ENCODE measurements at places on chromosomes 13 and 19.

DNA sequence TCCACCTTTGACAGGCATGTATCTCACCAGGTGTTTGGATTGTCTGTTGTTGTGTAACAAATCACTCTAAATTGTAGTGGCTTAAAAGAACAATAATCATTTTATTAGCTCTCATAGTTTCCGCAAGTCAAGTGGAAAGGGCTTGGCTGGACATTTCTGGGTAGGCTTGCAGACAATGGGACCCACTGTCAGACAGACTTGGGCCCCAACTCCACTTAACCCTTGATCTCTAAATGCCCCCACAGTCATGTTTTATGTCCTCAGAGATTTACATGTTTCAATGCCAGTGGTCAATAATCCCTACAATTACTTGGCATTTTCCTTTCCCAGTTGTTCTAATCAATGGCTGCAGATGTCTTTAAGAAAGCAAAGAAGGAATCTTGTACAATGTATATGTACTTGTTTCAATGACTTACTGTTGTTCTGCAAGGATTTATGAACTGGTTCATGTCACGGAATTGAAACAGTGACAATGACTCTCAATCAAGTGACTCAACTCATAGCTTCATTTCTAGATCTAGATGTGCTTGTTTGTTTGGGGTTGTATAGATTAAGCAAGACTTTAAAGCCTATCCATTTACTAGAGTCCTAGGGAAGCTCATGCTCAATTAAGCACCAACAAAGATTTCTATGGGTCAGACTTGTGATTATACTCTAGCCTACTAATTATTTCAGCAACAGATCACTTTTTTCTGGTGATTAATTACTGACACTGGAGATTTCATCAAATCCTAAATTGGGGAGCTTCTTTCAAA lies 510.1 kb upstream of the NBEA start:
- DNase-seq, result no peak

DNA sequence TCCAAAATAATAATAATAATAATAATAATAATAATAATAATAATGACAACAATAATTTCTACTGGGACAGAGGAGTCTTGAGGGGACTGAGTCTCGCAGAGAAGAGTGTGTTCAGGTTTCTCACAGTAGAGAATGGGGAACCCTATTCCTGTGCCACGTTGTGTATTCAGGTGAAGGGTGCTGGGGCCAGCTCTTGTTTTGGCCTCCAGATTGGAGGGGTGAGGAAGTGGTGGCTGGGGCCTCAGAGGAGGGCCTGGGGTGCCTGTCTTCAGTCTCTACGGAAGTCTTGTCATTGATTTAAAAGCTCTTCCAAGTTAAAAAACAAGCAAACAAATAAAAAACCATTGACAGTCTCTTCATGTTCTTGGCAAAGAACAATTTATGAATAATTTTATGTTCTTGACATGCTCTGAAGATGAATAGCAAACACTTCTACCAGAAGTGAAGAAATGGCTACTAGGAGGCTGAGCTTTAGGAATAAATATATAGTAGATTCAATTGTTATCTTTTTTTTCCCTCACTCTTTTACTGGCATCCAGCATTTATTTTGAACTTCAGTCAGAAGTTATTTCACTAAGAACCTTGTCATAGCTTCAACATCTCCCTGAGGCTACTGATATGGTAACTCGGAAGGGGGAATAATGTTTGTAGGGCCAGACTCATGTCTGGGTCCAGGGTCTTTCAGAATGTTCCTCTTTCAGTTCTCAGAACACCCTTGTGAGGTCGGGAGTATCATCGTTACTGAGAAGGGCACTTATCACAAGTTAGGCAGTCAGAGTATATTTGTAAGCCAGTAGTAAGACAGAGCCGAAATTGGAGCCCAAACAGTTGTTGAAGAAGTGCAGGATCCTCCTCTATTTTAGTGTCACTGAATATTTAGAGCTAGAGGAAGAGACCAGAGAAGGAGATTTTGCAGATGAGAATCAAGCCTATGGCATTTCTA lies 13.1 kb downstream of the LRCH1 start:
- DNase-seq, result no peak

DNA sequence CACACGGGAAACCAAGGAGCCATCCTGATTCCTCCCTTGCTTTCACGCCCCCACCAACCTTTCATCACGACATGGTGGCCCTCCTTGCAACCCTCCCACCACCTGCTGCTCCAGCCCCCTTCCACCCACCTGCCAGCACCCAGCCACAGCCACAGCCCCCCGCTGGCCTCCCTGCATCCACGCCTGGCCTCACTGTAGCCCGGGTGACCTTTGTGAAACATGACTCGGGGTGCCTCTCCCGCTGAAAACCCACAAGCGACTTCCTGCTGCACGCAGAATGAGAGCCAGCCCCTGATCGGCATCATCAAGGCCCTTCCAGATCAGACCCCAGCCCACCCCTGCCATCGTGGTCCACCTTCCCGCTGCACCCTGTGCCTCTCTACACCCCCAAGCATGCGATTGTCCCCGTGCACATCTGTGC lies 14.9 kb downstream of the POP4 start:
- DNase-seq, result no peak

DNA sequence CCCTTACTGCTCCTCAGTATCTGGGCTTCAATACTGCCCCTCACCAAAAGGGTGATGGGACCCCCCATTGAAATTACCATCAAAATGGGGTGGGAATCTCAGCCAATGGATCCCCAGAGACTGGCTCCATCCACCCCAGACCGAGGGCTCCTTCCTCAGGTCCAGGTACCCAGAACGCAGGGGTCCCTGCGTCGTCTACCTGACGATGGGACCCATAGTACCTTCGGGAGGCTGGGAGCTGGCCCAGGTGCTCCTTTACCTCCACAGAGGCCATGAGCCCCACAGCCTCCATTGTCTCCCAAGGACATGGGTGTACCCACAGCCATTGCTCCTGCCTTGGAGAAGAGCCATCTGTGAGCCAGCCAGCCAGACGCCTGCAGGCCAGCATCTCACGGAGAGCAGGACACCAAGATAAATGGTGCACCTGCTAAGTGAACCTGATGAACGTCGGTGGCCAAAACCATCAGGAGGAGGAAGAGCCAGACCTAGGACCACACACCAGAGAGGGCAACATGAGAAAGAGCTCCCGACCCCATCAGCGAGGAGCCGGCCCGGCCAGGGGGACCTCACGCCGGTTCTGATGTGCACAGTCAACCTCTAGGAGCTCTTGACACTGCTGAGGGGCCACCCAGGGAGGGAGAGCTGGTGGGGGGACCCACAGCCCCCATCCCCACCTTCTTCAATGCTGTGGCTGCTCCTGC lies 156.8 kb upstream of the SOX1 start:
- DNase-seq, result no peak

GRCh38 chr13:74061926-74062595 lies 72.1 kb downstream of the KLF12 start:
- no peak for DNase-seq

GRCh38 chr19:41373993-41374392 lies 2.3 kb upstream of the TMEM91 start:
- no peak for DNase-seq

DNA sequence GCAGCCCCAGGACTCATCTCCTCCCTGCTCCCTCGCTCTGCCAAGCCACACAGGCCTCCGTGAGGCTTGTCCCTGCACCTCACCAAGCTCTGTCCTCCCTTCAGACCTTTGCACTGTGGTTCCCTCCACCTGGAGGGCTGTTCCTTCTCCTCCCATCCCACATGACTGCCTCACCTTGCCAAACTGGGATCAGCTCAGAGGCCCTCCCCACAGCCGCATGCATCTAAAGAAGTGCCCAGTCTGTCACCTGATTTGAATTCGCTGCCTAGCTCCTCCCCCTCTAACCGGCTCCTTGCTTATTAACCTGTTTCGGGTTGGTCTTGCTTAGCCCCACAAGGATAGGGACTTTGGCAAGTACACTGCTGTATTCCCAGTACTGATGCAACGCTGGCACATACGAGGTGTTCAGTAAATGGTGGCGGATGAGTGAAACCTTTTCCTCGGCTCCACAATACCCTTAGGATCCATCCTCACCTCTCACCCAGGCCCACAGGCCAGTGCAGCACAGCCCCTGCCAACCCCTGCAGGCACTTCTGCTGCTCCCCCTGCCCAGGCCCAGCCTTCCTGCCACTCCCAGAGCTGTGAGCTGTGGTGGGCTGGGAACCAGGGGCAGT lies 4.4 kb downstream of the AKT2 start:
- DNase-seq, result no peak

GRCh38 chr13:75482070-75482819 lies at the start of gene TBC1D4:
TSS of gene TBC1D4 (minus strand) at chr13:75482169. CDS start at chr13:75481767, 402 bp downstream.
- peak; percentile 13 for DNase-seq

- no peak for DNase-seq
Observed at GRCh38 chr13:98317573-98318171, 140.6 kb upstream of the RNF113B start.

DNA sequence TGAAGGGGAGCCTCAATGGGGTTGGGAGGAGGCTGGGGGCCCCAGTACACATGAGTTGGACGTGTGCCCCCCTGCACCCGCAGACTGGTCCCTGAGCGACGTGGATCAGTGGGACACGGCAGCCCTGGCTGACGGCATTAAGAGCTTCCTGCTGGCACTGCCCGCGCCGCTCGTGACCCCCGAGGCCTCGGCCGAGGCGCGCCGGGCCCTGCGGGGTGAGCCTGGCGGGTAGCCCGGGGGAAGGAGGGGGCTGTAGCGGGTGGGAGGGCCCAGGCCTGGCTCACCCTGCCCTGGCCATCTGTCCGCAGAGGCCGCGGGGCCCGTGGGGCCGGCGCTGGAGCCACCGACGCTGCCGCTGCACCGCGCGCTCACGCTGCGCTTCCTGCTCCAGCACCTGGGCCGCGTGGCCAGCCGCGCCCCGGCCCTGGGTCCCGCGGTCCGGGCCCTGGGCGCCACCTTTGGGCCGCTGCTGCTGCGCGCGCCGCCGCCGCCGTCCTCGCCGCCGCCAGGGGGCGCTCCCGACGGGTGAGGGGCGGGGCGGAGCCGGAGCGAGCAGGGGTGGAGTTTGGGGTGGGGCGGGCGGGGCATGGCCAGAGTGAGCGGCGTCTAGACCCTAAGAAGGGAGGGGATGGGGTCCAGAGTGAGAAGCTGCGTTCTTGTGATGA lies 8.1 kb downstream of the PIK3R2 start:
- DNase-seq, result peak; percentile 62

- DNase-seq, result no peak
Observed at GRCh38 chr13:37443538-37443937, 155.0 kb downstream of the POSTN start.

DNA sequence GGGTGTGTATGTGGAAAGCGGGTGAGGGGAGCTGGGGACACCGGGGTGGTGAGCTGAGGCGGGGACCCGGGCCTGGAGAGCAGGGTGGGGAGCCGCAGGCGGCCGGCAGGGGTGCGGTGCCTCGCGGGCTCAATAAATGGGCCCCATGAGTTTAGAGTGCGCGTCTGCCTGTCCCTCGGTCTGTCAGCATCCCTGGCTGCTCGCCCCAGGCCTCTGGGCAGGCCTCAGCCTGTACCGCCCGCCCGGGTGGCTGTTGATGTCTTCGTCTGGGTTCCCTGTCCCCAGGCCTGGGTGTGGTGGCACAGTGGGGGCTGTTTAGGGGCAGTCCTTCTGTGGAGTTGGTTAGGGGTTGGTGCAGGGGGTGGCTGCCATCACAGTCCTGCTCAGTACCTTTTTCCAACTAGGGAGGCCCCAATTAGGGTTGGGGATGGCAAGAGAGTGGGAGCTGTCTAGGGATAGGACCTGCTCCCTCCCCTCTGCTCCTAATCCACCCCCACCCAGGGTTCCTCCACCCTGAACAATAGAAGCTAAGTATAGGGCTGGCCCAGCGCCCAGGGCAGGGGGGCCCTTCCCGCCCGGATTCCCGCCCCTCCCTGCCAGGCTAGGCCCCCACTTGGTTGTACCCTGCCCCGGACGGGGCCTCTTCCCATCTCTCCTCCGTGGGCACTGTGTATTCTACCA lies 12.2 kb downstream of the CIC start:
- no peak for DNase-seq

DNA sequence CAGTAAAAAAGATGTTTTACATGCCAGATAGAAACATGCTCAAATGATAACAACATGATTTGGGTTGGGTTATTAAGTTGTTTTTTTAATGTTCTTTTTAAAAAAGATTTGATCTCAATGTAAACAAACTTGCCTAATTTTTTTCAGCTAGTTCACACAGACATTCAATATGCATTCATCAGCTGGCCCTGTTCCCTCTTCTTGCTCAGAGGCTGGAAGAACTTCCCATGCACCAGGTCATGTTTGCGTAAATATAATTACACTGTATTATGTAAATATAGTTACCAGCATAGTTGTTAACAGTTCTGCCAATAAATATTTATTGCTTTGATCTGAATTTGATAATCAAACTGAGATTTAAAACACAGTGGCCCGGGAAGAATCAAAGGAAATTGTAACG lies 70.6 kb downstream of the ATP11A start:
- no peak for DNase-seq
